MG63 (cell line): ENCODE measurements at places on chromosomes 2 and 18.

GRCh38 chr18:76619621-76620315 is 124.7 kb upstream of the ZNF516 start:
- no peak for DNase-seq

GRCh38 chr2:181818840-181819239 is 72.7 kb upstream of the ITPRID2 start:
- DNase-seq, result no peak

- DNase-seq, result no peak
Observed at GRCh38 chr2:113141451-113141850, 14.1 kb downstream of the IL1RN start.

- DNase-seq, result no peak
Observed at GRCh38 chr18:50687491-50687890, 127.6 kb downstream of the MAPK4 start.

- no peak for DNase-seq
Observed at GRCh38 chr2:190891372-190891771, 10.8 kb downstream of the GLS start.

GRCh38 chr2:120926463-120927264 is 191.0 kb downstream of the GLI2 start:
- peak; percentile 28 for DNase-seq

GRCh38 chr2:118492335-118492734 is 355.1 kb downstream of the EN1 start:
- no peak for DNase-seq

GRCh38 chr18:63617915-63618234 is 26.2 kb downstream of the SERPINB4 start:
- DNase-seq, result no peak

DNA sequence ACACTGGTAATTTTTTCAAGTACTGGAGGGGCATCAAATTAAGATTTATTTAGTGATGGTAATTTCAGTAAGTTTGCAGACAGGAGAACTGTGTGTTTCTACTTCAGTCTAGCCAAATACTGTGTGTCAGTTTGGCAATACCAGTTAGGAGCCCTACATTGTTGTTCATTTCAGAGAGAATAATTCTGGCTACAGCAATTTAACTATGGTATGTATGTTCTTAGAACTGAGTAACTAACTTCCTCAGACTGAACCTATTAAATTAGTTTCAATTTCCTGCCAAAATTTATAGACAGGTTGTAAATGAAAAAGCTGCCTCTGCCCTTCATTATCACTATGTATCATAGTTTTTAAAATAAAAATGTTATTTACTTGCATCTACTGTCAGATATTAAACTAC is 332.4 kb downstream of the PARD3B start:
- no peak for DNase-seq

GRCh38 chr18:8787794-8788193 is 82.4 kb downstream of the MTCL1 start:
- DNase-seq, result no peak

- DNase-seq, result no peak
Observed at GRCh38 chr2:118709786-118710185, 137.7 kb downstream of the EN1 start.

DNA sequence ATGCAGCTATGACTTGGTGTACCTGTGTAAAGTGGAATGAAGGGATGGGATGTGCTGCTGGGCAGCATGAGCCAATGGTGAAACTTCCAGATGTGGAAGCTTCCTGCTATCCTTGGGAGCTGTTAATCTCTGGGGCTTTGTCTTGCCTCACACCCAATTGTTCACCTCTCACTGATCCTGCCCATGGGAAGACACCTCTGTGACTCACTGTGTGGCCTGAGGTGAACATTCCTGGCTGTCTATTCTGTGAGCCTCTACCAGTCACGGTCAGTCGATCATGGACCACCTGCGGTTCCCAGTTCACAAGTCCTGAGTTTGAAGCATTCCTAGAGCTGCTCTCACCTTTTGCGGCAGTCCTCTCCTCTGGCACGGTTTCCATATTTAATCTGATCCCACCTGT is 12.1 kb downstream of the NEURL3 start:
- no peak for DNase-seq

GRCh38 chr2:30960213-30960612 is 153.0 kb upstream of the CAPN13 start:
- no peak for DNase-seq

GRCh38 chr2:4515871-4516761 is 812.7 kb downstream of the DCDC2C start:
- no peak for DNase-seq

GRCh38 chr2:217714287-217714751 is 288.5 kb downstream of the TNS1 start:
- peak; percentile 39 for DNase-seq

DNA sequence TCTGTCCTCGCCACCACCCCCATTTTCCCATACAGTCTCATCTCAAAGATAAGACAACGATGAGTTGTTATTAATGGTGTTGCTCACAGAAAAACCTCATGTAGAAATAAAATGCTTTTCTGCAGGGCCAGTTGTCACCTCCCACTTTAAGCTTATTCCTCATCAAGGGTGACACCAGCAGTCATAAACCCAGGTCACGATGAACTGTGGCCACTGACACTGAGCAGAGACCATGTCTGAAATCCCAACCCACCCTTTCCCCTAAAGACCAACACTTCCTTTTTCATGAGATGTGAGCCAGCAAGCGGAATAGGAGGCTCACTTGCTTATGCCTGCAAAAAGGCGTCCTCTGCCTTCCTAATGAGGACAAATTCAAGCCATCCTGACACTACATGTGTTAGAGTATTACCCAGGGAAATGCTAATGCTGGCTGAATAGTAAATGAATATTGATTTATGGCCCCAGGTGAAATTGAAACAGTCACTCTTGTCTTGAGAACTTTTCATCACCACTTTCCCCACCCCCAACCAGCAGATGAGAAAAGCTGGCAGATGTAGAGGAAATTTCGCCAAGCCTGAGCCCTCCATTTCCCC is 228.4 kb downstream of the MGAT5 start:
- no peak for DNase-seq

- DNase-seq, result no peak
Observed at GRCh38 chr18:64244571-64244970, 95.7 kb upstream of the LINC00305 start.

- DNase-seq, result no peak
Observed at GRCh38 chr2:159557437-159558034, 58.8 kb downstream of the BAZ2B start.

DNA sequence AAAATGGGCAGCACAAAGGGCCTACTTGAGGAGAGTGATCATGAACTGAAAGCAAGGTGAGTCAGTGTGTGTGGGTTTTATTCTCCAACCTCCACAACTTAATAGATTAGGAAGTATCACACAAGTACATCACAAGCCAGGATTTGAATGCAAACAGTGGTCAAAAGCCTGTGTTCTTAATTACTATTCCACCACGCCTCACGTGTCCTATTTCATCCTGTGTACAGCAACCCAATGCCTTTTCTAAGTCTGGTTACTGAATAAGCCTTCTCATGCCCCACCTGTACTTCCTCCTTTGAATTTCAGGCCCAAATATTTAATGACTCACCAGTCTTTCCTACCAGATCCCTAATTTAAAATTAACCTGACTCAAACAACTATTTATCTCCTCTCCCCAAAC is 755.7 kb upstream of the SLC8A1 start:
- DNase-seq, result no peak

DNA sequence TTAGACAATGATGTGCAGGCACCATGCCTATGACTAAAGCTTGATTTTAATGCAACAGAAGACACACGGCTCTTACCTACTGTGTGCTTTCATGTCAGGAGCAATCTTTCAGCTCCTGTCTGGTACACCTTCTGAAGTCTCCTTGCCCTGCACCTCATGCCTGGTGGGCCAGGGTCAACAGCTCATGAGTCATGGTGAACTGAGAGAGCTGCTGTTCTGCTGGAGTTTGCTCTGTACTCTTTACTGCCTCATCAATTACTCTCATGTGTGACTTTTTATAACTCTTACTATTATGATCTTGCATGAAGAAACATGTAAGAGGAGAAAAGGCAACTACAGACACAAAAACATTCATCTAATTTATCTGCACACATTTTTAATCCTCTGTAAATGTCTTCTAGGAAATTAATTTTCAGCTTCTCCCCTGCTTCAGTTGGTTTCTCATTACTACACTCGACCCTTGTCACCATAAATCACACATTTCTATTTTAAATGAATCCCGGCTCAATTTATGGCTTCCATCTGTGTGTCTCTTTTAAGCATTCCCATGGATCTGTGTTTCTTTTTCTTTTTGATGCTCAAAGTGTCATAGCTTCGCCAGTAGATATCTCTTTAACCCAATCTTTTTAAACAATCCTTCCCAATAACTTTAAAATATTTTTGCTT is 9.7 kb downstream of the SERPINB7 start:
- DNase-seq, result no peak

DNA sequence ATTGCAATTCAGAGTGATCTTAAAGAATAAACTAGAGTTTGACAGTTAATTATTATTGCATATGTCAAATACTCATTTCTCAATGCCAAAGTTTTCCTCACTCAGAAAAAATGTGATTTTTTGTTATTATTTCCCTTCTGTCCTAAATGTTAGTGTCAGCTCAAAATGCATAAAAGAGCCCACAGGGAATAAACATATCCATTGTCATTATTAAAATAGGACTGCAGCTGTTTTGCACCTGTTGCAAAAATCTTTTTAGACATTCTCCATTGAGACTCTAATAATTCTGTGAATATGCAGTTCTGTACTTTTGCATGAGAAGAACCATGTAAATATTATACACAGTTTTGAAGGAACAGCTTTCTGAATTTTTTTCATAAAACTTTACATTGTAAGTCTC is 540.0 kb upstream of the SLC39A10 start:
- no peak for DNase-seq

- no peak for DNase-seq
Observed at GRCh38 chr2:124248386-124248785, 223.3 kb downstream of the CNTNAP5 start.

- no peak for DNase-seq
Observed at GRCh38 chr18:26008096-26008495, 82.3 kb downstream of the SS18 start.

DNA sequence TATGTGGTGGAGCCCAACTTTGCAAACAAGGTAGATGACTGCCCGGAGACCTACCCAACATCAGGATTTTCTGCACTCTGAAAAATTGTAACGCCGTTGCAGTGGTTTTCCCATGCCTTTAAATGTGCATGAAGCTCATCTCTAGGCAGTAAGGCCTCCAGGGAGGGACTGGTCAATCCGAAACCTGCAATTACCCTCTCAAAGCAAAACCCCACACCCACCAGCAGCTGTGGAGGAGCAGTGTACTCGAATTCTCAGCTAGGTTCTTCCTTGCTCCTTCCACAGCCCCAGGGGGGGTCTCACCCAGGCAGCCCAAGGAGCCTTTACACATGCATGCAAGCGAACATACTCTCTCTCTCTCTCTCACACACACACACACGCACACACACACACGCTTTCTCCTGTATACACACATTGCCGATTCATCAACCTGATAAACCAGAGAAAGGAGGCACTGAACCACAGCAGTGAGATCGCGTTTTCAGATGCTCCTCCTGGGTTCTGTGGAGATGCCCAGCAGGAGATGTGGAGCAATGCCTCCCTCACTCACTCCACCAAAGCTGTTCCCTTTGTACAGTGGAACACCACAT is 109.2 kb downstream of the VIT start:
- DNase-seq, result no peak

DNA sequence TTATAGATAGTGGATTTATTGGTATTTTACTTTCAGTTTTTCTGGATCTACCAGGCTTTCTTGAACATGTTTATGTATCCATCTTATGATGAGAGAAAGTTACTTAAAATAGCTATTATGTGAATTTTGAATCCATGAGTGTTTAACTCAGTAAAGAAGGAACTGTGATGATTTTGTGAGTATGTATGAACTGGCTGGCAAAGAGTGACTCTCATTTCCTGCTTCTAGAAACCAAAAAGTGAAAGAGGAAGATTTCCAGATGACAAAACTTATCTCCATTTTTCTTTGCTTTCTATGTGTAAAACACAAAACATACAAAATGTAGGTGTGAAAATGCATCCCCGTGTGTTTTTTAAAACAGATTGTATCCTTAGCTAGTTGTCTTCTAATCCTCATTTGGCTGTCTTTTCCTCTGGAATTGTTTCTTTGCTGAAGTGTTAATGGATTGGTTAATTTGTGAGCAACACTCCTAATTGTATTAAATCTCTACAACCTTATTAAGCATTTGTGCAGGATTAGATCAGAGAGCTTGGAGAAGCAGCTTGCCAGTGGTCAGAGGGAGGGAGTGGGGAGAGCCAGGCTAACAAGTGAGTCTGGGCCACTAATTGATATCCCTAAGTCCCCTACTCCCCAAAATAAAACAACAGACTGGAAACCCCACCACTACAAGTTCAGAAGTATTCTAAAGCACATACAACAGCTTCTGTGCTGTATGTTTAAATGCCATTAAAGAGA is 23.9 kb downstream of the PTPRM start:
- DNase-seq, result no peak

GRCh38 chr2:229855116-229855515 is 66.7 kb downstream of the TRIP12 start:
- no peak for DNase-seq

- no peak for DNase-seq
Observed at GRCh38 chr18:79617511-79618500, 61.8 kb upstream of the CTDP1 start.

DNA sequence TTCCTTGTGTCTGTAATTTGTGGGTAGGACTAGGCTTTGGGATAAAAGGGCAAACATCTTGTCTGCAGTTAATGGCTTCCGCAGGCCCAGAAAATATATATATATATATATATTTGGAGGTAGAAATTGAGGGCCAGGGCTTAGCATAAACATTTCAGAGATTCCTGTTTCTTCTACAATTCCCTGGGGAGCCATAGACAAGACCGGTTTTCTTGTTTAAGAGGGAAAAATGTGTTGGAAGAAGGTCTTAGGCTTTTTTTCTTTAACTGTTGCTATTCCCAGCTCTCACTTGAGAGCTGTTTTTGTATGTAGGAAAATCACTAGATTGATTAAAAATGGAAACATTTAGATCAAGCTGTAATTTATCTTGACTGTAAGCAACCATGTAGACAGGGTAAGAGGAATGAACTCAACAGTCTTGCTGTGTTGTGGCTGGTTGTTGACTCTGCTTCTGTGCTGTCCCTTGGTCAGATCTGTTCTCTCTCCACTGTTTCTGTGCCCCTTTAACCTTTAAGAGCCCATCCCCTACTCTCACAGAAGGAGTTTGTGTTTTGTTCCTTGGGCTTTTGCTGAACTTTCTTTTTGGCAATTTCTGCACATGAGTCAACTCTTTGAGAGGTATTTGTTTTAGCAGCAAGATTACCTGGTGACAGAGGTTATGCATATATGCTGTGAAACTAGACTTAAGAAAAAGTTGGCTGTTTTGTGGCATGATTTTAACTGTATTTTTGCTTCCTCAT is 58.3 kb downstream of the EFEMP1 start:
- no peak for DNase-seq

GRCh38 chr18:59005262-59005661 is 134.4 kb upstream of the SEC11C start:
- no peak for DNase-seq

- DNase-seq, result no peak
Observed at GRCh38 chr2:6535572-6535971, 330.1 kb downstream of the CMPK2 start.

DNA sequence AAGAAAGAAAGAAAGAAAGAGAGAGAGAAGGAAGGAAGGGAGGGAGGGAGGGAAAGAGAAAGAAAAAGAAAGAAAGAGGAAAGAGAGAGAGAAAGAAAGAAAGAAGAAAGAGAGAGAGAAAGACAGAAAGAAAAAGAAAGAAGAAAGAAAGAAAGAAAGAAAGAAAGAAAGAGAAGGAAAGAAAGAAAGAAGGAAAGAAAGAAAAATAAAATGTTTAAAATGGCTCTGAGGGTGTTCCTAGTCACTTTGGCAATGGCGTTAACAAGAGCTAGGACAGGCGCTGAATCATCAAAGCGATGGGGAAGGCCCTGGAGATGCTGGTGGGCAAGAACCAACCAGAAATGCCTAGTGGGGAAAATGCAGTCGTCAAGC is 77.8 kb upstream of the GPC1 start:
- no peak for DNase-seq
